ENCODE measurements at places on chromosomes 6 and 20.

GRCh38 chr6:163626073-163626867 is 211.8 kb downstream of the QKI start:
- no peak for DNase-seq

- DNase-seq = no peak
Observed at GRCh38 chr6:63740709-63741108, 105.1 kb downstream of the PHF3 start.

DNA sequence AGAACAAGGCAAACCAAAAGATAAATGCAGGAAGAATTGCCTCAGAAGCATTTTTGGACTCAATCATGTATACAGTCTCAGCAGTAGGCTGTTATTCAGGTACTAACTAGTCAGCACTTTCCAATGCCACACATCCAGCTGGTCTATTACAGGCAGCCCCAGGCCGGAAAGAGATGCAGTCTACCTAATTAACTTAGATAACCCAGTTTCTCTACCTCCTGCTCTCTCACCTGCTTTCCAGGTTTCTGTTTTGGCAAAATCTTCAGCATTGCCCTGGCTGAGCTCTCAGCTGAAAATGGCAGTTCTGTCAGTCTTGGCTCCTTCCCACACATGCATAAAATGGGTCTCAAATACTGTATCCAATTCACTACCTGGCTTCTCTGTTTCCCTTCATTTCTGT is 101.3 kb upstream of the UFL1 start:
- DNase-seq = no peak

DNA sequence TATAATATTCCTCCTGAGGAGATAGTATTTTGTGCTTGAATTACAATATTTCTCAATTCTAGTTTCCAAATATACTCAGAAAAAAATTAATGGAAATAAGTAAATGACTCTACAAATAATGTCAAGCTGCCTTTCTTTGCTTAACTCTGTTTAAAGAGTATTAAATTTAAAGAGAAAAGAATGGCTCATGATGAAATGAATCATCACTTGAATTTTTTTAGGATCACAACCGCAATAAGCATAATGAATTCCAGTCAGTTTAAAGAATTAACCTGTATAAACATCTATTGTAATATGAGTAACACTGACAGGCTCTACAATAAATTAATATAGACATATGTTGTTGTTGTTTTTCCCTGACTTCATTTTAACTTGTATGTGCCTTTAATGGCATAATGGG is 266.2 kb upstream of the ADGRB3 start:
- DNase-seq = no peak

GRCh38 chr6:152828431-152828830 is 77.8 kb downstream of the VIP start:
- DNase-seq = no peak

- DNase-seq = no peak
Observed at GRCh38 chr6:132811276-132811675, 3.1 kb upstream of the RPS12 start.

- peak; percentile 27 for DNase-seq
Observed at GRCh38 chr20:34907616-34908469, 31.4 kb downstream of the ACSS2 start.

DNA sequence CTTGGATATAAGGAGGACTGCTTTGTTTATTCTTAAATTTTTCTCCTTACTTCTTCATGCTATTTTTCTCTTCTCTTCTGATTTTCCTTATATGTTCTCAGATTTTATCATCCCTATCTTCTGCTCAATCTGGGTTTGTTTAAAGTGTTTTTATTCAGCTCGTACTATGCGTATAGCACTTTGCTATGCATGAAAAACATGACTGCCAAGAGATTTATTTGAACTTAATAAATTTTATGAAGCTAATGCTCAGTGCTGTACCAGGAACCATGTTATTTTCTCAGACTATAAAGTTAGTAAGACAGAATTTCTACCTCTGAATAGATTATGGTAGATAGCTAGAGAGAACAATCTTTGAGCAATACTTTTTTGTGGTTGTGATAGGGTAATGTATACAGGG is 305.9 kb downstream of the LAMA2 start:
- DNase-seq = no peak

GRCh38 chr6:140846503-140847261 is 1286.0 kb upstream of the GJE1 start:
- DNase-seq = no peak

DNA sequence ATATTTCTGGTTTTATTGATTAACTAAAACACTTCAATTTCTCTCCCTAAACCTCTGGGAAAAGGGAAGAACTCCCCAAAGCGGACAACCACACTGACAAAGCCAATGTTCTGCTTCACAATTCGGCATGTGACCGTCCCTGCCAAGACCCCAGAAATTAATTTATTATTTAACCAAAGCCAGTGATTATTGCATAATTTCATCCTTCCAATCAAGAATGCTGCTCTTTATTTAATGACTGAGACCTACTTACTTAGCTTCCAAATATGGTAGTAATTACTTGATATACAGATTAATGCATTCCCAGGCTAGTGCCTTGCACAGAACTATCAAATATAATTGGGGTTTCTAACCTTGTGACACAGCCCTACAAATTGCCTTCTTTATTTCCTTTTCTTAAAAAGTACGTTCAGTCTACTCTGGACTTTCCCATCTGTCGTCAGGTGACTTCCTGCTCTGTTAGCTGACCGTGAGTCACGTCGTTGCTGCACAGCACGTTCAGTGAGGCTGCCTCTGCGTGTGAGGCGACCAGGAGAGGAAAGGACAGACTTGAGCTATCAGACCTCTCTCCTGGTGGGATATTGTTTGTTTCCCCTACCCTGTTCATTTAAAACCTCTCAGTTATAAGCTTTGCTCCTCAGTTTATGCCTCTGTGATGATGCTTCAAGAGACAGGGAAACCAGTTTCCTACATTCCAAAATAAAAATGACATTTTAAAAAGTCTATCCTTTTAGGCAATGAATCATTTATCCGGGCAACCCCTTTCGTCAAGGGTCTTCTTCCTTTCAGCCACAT is 55.7 kb upstream of the TNFAIP3 start:
- DNase-seq = no peak

GRCh38 chr6:154719854-154720253 is 13.4 kb upstream of the SCAF8 start:
- no peak for DNase-seq

- no peak for DNase-seq
Observed at GRCh38 chr6:162108041-162108440, 619.5 kb downstream of the PRKN start.

DNA sequence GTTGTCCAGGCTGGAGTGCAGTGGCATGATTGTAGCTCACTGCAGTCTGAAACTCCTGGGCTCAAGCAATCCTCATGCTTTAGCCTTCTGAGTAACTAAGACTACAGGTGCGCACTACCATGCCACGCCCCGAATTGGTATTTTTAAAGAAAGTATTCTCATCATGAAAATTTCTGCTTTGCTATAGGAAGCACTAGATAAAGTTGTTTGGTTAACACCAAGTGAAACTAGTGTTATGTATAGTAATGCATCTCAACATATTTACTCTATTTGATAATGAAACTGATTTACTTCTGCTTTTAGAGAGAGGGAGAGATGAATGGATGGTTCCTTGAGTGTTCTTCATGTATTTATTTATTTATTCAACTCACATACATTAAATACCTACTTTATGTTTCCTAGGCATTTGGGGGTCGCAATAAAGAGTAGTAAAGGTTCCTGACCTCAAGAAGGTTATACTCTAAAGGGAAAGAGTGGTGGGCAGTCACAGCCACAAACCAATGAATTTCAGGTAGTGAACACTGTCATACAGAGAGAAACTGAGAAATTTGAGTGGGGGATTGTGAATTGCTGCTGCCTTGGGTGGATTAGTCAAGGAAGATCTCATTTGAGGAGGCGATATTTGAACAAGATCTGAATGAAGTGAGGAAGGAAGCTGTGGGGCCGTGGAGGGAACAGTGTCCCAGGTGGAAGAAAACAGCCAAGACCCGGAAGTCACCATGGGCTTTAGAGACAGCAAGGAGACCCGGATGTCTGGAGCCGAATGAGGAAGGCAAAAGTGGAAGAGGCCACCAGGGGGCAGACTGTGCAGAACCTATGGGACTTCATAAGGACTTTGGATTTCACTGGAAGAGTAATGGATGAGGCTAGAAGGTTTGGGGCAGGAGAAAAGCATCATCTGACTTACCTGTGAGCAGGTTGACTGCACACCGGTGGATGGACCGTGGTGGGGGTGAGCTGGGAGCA is 185.6 kb downstream of the TSHZ2 start:
- no peak for DNase-seq

DNA sequence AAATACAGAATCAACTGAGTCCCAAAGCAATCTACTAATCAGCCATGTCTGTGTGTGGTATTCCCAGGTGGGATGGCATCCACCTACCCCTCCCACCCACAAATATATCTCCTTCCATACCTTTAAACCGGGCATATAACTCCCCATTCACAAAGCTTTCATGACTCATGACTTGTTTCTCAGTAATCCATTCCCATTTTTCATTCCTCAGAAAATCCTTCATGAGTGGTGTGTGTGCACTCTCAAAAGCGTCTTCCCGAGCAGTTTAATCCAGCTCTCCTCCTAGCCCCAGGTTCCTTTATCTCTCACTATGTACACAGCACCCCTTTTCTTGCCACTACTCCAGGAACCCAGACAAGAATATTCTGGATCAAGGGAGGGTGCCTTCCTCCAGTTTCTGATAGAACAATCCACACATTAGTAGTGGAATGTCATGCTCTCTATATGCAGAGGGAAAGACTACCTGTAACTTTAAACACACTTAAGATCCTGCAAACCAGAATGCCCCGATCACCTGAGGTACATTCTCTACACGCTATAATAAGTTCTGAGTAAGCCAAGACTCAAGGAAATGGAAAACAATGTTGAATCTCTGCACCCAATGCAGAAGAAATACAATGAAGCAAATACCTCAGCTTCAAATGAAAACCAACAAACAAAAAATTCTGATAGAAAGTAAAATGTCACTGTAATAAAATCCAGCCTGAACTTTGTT is 55.7 kb upstream of the IPCEF1 start:
- no peak for DNase-seq

GRCh38 chr20:18916886-18917750 is 103.5 kb downstream of the SCP2D1 start:
- no peak for DNase-seq

GRCh38 chr6:169287675-169288074 is 34.0 kb upstream of the THBS2 start:
- no peak for DNase-seq

DNA sequence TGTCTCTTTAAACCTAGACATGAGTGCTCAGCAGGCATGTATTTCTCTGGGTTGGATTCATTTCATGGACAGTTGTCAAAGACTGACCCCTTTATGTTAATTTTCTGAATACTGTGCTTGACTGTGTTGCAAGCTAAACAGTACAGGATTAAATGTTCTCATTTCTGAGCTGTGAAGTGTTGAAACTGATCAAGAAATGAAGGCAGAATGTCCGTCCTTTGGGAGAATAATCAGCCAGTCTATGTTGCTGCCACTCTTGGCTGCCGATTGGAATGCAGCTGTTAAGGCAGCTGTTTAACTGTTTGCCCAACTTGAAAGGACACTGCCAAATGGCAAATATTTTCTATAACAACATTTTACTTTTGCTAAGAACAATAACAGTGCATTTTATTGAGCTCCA is 87.3 kb downstream of the CEP57L1 start:
- DNase-seq = no peak

- DNase-seq = no peak
Observed at GRCh38 chr20:37288091-37288490, 1.4 kb upstream of the MANBAL start.

GRCh38 chr6:52493669-52494068 is 73.5 kb downstream of the EFHC1 start:
- no peak for DNase-seq

GRCh38 chr6:55208478-55209458 is 34.5 kb downstream of the HCRTR2 start:
- DNase-seq = no peak

GRCh38 chr6:45807311-45808041 is 208.2 kb downstream of the CLIC5 start:
- DNase-seq = no peak

GRCh38 chr6:69843189-69843588 is 23.2 kb upstream of the COL19A1 start:
- DNase-seq = no peak

GRCh38 chr20:54822386-54822785 is 347.0 kb downstream of the DOK5 start:
- DNase-seq = no peak

DNA sequence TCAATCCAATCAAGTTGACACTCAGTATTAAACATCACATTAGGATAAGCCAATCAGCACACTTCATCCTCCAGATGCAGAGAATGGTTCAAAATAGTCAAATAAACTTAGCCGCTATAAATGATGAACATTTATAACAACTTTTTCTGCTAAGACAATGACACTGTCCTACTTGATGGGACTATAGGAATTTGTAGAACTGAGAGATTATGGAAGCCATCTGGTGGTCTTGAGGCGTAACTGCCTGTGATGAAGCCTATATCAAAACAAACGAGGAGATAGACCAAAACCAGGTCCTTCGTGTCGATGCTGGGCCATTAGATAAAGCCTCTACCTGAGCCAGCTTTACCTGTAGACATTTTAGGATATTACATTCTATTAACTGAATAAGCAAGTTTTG is 631.1 kb downstream of the COL12A1 start:
- DNase-seq = no peak

Measured in GOT3 (cell line).